Mucosa of gallbladder (tissue), 1 donor: ENCODE measurements at places on chromosomes 3 and 15. TPM values are rescaled to one million over a fixed set of nuclear protein-coding genes. Genes with fewer than 3 reads are reported as not detected.
A peak's percentile ranks its signal among the peaks of the same experiment; 100 is the strongest.

GRCh38 chr3:113133140-113133539 lies 78.2 kb upstream of the BOC start:
- DNase-seq, result no peak

- DNase-seq, result no peak
Observed at GRCh38 chr15:39869858-39870515, 50.1 kb downstream of the GPR176 start.

- DNase-seq, result no peak
Observed at GRCh38 chr3:46466273-46466672, 1.6 kb upstream of the LTF start.

GRCh38 chr3:29700256-29700655 lies 419.4 kb downstream of the RBMS3 start:
- DNase-seq, result no peak

DNA sequence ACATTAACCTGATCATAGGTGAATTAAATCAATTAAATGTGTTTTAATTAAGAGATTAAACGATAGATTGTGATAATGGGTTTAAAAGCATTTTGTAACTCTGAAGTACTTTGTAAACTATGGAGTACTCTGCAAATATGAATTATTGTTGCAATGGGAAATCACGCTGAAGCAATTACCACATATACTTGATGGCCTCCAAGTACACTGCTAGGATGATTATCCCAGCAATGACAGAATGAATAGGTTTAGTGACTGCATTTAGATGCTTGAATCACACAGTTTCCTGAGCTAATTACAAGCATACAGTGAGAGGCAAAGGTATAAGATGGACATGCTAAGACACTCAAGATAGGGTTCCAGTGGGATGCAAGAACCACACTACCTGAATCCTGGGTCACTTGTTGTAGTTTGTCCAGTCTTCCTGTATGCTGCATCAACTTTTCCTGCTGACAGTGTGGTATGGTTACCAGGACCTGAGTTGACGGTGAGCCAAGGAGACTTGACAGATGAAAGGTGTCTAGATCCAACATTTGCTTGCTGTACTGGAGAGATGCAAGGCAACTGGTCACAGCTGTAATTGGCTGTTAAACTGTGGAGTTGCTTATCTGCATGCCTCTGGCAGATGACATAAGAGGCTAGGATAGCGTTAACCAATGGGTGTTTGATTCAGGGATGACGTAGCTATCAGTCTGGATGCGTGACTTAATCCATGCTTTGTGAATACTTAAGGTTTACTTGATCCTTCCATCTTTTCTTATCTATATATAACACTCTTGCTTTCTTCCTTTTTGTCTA lies 38.0 kb downstream of the RNF13 start:
- DNase-seq, result no peak

GRCh38 chr3:186380622-186381380 lies 18.8 kb upstream of the DGKG start:
- no peak for DNase-seq

DNA sequence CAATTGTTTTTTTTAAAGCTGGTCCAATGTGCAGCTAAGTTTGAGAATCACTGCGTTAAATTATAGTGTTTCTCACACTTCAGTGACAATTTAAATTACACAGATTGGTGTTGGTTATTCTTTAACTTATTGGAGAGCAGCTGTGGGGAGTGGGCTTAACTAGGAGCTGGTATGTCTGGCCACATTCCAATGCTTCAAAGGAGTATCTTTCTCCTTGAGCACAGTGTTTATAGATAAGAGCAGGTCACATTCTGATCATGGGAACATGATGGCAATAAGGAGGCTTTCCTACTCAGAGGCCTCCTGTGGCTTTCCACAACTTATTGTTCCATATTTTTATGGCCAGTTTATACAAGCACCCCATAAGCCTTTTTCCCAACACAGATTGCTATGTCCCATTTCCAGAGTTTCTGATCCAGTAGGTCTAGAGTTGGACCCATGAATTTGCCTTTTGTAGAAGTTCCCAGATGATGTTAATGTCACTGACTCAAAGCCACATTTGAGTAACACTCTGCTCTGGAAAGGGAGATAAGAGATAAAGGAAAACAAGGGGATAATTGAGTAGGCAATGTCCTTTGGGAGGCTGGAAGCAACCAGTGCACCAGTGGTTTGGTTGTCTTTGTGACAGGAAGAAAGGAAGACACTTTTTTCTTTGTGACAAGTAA lies 33.0 kb upstream of the PLSCR4 start:
- DNase-seq, result no peak

GRCh38 chr3:134372396-134373270 lies 1.6 kb downstream of the AMOTL2 start:
- DNase-seq, result no peak

GRCh38 chr3:184354121-184354728 lies 7.2 kb downstream of the CLCN2 start:
- DNase-seq, result no peak

DNA sequence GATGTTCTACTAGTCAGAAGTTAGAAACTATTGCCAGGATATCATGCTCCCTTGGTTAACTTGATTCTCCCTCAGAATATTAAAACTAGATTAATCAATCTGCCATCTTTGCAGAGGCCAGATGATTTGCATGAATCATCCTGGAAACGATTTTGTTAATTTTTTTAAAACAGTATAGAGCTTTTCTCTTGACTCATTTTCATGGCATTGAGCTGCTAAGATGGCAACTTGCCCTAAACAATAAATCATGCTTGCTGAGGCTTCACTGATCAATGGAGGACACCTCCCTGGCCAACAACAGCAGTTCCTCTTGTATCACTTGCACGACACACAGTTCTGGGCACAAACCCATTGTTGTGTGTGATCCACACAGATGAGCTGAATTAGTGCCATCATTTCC lies 109.1 kb downstream of the COL6A6 start:
- no peak for DNase-seq

- no peak for DNase-seq
Observed at GRCh38 chr3:178562143-178562946, 26.1 kb downstream of the KCNMB2 start.

DNA sequence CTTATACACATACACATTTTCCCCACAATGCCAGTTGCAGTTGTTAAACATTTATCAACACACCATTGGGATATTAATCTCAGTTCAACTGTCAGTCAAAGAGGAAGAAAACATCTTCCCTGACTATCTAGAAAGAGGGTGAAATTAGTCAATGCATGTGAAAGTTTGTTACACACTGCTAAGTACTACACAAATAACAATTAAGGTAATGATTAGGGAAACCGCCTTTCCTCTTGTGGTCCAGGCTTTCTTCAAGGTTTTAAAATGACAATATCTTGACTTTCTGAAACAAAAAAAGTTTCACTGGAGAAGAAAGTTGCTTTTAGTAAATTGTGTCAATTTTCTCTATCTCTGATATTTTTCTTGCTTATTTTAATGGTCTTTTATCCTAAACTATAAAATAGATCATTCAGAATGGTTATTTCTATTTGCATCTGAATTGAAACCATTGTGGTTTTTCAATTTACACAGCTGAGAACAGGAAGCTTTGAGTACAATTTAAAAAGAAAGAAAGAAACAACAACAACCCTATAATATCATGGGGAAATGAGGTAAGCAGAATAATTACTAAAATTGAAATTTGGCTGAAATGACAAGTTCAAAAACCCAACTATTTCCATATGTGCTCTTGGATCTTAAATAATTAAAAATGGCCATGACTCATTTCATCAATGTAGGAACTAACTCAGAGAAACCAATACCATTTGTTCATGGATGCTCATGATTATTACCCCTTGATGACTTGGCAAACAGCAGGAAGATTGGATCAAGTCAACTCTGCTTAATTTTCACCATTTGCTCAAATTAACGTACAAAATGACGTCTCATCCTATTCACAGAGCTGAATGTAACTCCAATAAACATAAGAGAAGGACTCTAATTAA lies 31.7 kb downstream of the GPR149 start:
- DNase-seq, result no peak

DNA sequence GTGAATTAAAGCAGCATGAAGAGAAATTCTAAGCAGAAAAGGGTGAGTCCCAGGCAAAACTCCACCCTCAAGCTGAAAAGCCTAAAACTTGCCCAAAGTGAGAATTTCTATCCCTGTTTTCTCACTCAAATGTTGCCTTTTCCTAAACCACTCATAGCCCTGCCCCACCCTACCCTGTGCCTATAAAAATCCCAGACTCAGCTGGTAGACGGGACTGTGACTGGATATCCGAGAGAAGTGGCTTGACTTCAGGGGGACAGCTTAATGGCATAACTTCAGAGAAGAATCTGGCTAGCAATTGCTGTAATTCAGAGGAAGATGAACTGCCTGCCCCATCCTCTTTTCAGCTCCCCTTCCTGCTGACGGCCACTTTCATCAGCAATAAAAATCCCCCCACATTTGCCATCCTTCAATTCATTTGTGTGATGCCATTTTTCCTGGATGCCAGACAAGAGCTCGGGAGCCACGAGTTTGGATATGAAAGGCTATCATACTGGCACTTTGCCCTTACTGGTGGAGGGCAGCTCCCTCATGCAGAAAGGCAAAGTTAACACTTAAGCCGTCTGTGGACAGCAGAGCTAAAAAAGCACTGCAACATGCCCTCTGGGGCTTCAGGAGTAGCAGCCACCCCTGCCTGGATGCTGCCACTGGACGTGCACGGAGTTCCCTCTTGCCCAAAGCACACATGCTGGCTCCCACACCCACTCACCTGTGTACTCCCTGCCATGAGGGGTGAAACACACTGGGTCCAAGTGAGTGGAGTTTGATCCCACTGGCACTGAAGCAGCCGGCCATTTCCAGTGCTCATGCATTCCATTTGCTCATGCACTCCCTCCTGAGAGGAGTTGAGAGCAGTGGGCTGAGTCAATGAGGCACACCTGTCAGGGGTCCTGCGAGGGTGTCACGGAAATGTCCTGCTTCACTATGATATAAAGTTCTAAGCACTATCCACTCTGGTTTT lies 670.6 kb downstream of the PLOD2 start:
- DNase-seq, result no peak

DNA sequence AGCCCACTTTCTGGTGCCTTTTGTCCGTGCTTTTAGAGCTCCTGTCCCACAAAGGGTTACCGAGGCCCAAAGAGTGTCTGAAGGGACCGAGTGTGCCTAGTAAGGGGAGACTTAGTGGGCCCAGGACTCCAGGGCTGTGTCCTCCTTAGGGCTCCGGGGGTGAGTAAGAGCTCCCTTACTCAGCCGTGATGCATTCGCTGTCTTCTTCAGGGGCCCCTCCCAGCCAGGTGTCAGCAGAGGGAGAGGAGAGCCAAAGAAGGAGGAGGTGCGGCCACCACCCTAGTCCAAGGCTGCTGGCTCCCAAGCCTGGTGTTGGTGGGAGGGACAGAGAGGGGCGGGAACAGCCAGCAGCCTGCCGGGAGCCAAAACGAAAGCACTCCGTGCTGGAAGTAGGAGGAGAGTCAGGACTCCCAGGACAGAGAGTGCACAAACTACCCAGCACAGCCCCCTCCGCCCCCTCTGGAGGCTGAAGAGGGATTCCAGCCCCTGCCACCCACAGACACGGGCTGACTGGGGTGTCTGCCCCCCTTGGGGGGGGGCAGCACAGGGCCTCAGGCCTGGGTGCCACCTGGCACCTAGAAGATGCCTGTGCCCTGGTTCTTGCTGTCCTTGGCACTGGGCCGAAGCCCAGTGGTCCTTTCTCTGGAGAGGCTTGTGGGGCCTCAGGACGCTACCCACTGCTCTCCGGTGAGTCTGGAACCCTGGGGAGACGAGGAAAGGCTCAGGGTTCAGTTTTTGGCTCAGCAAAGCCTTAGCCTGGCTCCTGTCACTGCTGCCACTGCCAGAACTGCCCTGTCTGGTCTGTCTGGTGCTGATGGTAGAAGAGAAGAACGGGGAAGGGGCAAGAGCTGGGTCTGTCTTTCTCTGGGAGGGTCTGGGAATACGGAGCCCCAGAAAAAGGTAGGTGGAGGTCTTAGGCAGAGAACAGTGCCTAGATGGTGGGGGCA lies at the start of gene IL17RC:
IL17RC (plus strand) TSS at position 365 of the 947 bp plus-strand sequence; CDS start at position 583, 218 bp downstream.
- DNase-seq, result peak; percentile 86

- no peak for DNase-seq
Observed at GRCh38 chr3:143700431-143700975, 147.8 kb downstream of the SLC9A9 start.

DNA sequence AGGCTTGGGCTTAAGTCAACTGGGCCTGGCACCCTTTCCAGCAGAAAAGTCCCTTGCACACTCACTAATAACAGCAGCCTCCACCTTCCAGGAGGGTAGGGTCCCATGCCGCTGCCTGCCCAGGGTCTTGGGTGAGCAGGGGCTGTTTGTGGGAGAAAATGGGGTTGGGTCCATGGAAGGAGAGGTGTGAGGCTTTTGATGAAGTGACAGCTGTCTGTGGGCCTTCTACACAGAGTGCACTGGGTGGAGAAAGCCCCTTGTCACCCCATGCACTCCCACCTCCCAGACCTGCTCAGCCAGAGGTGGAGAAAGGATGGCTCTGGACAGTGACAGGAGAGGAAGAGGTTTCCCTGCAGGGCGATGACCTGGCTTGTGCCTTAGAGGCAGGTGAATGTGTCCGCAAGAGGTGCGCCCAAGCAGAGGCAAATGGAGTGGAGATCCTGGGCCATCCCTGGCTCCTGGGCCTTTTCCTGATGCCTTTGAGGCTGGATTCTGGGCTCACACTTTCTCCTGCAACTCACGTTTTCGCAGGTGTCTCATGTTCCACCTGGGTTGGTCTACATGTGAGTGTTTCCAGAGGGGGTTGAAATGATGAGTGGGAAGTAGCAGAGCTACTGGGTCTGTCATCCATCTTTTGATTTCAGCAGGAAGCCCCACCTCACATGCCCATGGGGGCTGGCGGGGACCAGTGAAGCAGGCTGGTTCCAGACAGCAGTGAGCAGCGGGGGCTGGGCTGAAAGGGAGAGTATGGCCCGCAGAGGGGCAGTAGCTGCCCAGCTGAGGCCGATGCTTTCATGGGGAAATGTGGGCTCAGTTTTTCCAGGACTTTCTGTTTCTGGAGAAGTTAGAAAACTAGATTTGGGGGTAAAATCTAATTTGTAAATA lies 85.2 kb upstream of the PRR23E start:
- DNase-seq, result no peak

DNA sequence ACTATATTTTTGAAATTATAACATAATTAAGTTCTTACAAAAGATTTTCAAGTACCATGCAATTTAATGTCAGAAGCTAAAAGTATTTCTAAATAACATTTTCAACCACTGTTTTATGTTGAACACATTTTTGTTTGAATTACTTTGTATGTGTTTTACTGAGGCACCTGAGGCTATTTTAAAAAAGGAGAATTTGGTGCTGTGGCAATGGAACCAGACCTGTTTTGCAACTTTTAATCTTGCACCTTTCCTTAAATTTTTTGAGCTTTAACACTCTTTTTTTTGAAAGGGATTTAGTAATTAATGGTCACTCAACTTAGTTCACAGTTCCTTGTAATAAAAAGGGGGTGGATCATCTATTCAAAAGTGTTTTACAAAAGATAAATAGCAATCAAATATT lies 561.6 kb downstream of the ZBBX start:
- DNase-seq, result no peak

VILL gene
- 131 TPM for total RNA-seq

EPHB3 gene
- total RNA-seq, result 10.2 TPM

TTLL13 gene
- total RNA-seq, result 0.32 TPM

ILDR1 gene
- 19.9 TPM for total RNA-seq

NANOGP8 gene
- total RNA-seq, result 0.46 TPM

APOD gene
- total RNA-seq, result 51.8 TPM

DLEC1 gene
- 4.7 TPM for total RNA-seq

KBTBD13 gene
- total RNA-seq, result not detected

CFAP100 gene
- total RNA-seq, result 0.40 TPM

FBXW12 gene
- not detected for total RNA-seq
